Kidney (tissue), 22 donors: ENCODE measurements at places on chromosomes 12 and 14. TPM values are rescaled to one million over a fixed set of nuclear protein-coding genes. Genes with fewer than 3 reads are reported as not detected.

The TGM1 gene
- 13.1 TPM for total RNA-seq

DNA sequence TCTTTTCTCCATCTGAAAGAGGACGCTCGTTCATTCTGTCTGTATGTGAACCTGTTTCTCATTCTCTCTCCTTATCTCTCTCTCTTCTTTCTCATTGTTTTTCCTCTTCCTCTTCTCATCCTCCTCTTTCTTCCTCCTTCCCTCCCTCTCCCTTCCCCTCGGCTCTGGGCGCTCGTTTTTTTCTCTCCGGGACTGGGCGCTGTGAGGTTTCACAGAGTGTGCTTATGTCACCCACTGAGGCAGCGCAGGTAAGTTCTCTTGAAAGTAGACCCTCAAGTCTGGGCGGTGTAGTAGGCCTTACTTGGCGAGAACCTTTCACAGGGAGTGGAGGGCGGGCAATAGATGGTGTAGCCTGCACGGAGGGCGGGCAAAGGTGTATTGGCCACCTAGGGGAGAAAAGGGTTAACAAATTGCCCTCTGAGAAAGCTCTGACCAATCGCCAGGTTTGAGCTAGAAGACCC lies 4.5 kb upstream of the SIX1 start:
- H3K4me1 ChIP-seq = peaks cover 3% of the 10 kb centered on the region
- no peak for DNase-seq
- H3K4me3 ChIP-seq = no peak overlapping the region
- H3K27me3 ChIP-seq = peaks cover 67% of the 10 kb centered on the region
- no peaks in the 10 kb centered on the region for H3K36me3 ChIP-seq

GRCh38 chr14:64298773-64299172 lies 4.6 kb upstream of the ESR2 start:
- H3K4me3 ChIP-seq = no peak overlapping the region
- no peaks in the 10 kb centered on the region for H3K36me3 ChIP-seq
- no peak for DNase-seq
- no peak overlapping the region for H3K27ac ChIP-seq

DNA sequence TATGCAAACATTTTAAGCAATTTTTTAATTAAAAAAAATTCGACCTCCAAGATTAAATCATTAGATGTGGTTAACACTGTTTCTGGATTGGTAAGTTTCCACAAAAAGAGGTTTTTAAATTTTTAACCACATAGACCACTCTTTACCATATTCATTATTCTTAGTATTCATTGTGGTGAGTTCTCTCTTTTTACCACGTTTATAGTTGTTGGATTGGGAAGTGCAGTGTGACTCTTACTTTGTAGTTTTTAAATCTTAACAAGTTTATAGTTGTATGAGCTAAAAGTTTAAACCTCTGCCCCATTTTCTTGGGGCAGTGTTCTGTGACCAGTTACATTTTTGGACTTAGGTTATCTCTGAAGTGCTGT lies 8.6 kb downstream of the ATP2A2 start:
- peaks cover 24% of the 10 kb centered on the region for H3K36me3 ChIP-seq
- no peak for DNase-seq
- H3K27me3 ChIP-seq = no peaks in the 10 kb centered on the region
- H3K4me3 ChIP-seq = no peak overlapping the region

DNA sequence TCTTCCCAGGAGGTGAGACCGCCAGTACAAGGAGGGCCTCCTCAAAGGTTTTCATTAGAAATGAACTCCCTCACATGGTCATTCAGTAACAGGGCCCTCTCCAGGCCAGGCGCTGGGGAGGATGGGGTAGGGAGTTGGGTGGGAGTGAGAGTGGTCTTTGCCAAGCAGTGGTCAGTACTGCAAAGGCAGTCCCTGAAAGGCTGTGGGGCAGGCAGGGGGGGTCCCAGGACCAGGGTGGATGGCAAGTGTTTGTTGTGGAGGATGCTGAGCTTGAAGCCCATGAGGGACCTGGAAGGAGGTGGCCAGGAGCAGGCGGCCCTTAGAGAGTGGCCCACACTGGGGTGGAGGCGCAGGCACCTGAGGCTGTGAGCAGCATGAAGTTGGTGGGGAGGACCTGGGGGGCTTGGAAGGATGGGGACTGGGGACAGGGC lies 26.1 kb downstream of the CEP170B start:
- no peaks in the 10 kb centered on the region for H3K36me3 ChIP-seq
- no peak for DNase-seq
- H3K4me1 ChIP-seq = no peaks in the 10 kb centered on the region
- H3K27ac ChIP-seq = no peak overlapping the region

DNA sequence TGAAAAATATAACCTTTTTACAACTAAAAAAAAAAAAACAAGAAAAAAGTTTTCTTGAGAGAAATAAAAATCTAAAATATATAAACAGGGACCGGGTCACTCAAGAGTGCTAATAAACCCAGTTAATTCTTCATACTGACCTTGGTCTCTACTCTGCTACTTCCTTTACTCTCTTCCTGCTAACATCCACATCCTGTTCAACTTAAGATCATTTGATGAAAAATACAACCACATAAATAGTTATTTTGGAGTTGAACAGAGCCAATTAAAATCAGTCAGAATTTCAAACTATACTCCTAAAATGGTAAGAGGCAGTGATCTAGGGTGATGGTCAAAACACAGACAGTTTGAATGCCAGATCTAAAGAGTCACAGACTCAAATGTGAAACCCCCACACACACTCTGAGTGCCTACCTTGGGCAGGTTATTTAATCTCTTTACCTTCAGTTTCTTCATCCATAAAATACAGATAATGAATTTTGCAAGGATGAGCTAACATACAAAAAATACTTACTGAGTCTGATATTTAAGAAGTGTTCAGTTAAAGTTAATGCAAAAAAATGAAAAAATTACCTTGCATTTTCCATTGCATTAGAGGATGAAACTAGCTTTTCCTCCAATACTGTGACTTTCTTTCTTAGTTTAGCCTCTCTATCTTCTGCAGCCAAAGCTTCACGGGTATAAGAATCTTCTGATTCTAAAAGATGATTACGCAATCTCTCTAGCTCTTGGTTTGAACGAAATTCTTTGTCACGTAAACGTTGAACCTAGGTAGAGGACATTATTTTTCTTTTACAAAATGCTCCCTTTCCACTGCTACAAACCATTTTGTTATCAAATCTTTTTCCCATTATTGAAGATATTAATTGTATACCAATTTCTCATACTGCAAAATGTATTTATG lies 40.9 kb downstream of the TRIP11 start:
- no peak overlapping the region for H3K4me3 ChIP-seq
- H3K27ac ChIP-seq = no peak overlapping the region
- no peak for DNase-seq
- peaks cover 2% of the 10 kb centered on the region for H3K4me1 ChIP-seq
- H3K36me3 ChIP-seq = no peaks in the 10 kb centered on the region

- H3K27me3 ChIP-seq = no peaks in the 10 kb centered on the region
- H3K4me1 ChIP-seq = no peaks in the 10 kb centered on the region
- no peak overlapping the region for H3K4me3 ChIP-seq
- H3K36me3 ChIP-seq = no peaks in the 10 kb centered on the region
- H3K27ac ChIP-seq = no peak overlapping the region
These were observed 96.3 kb downstream of the TSPAN8 start for GRCh38 chr12:71061451-71061850.

DNA sequence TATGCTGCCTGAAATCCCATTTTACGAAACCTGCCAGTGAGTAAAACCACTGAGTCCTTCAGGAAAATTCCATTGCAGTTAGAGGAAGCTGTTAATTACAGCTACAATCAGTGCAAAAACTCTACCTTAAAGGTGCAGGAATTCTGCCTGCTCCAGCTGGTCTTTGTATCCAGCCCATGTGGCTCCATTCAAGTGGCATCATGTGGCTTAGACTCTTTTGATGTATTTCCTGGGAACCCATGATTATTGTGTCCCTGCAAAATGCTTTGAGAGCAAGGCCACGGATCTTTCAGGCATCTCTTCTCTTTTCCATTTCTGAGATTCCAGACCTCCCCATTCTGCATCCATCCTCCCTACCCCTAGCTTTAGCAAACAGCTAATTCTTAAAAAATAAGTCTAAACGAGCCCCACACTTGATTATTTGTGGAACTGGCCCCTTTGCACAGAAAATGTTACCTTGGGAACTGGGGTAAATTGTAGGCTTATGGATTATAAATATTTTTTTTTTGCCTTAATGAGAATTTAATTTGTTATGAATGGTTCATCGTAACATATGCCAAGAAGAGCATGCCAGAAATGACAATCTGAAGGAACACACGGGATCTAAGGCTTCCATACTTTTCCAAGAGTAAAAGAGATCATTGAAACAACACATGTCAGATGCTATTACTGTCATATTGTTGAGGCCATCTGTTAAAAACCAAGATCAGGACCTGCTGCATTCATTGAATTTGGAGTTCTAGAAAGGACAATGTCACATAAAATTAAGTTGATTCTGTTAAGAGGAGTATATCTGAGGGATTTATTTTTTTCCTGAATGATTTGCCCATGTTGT lies 144.6 kb downstream of the TPH2 start:
- H3K4me3 ChIP-seq = no peak overlapping the region
- no peaks in the 10 kb centered on the region for H3K27me3 ChIP-seq
- H3K36me3 ChIP-seq = no peaks in the 10 kb centered on the region
- H3K27ac ChIP-seq = no peak overlapping the region
- DNase-seq = no peak
- no peaks in the 10 kb centered on the region for H3K4me1 ChIP-seq

The SLCO1B3 gene
- total RNA-seq = not detected

GRCh38 chr14:104973385-104974145 lies 4.6 kb downstream of the AHNAK2 start:
- H3K27ac ChIP-seq = no peak overlapping the region
- H3K36me3 ChIP-seq = no peaks in the 10 kb centered on the region
- no peak for DNase-seq
- no peaks in the 10 kb centered on the region for H3K27me3 ChIP-seq
- H3K4me3 ChIP-seq = no peak overlapping the region
- peaks cover 35% of the 10 kb centered on the region for H3K4me1 ChIP-seq

DNA sequence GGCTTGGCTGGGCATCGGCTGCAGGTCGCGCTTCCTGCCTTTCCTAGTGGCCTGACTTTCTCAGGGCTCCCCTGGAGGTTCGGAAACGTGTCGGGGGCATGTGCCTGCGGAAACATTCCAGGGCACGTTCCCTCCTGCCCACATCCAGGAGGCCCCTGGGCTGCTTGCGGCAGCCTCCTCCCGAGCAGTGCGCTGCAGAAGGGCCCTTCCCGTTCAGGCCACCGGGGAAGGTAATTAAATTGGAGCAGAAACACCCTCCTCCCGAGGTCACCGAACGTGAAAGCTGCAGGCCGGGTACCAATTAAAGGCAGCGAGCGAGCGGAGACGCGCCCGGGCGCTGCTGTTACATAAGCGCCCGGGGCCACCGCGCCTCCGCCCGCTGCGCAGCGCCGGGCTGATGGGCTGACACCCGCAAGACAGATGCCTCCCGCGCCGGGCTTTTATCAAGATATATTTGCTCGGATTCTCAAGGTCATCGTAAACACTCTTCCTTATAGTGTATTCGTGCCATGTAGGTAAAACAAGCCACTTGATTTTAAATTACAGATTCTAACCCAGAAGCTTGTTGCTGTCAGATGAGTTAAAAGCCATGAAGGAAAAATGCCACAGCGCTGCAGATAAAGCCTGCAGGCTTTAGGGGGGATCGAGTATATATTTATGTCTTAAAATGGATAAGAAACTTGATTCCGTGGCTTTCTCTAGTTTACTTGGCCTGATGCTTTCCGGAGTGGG lies 31.4 kb downstream of the SSPN start:
- peaks cover 4% of the 10 kb centered on the region for H3K4me1 ChIP-seq
- H3K27ac ChIP-seq = no peak overlapping the region
- DNase-seq = peak; percentile 69
- H3K27me3 ChIP-seq = no peaks in the 10 kb centered on the region
- peak overlapping the region; percentile 41 for H3K4me3 ChIP-seq

GRCh38 chr14:94018308-94018707 lies 7.8 kb upstream of the OTUB2 start:
- no peaks in the 10 kb centered on the region for H3K27me3 ChIP-seq
- no peak overlapping the region for H3K27ac ChIP-seq
- no peak for DNase-seq
- no peaks in the 10 kb centered on the region for H3K36me3 ChIP-seq

DNA sequence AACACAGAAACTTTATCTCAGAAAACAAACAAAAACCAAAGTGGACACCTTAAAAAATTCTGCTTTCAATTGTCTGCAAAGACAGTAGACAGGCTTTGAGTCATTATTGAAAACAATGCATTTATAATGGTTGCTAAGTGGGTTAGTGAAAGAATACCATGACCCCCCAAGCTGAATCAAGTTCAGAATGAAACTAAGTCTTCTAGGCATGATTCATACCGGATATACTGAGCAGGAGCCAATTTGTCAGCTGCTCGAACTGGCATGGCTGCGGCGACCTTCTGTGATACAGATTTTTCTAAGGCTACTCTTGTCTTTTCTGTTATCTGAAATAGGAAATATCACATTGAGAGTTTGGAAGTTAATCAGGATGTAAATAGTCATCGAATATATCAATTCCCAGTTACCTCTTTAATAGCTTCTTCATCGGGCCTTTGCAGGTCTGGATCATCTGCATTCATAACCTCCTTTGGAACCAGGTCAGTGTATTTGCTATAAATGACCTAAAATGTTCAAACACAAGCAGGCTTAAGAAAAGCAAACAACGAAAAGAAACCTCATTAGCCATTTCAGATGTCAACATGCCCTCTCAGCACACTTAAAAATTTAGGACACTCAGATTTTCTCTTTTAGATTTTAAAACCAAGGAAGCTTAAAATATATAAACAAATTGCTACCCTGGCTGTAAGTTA lies 22.3 kb downstream of the SNW1 start:
- DNase-seq = no peak
- no peak overlapping the region for H3K4me3 ChIP-seq
- H3K27ac ChIP-seq = no peak overlapping the region
- H3K36me3 ChIP-seq = peaks cover 9% of the 10 kb centered on the region
- no peaks in the 10 kb centered on the region for H3K4me1 ChIP-seq

The GPR84 gene
- total RNA-seq = 1.7 TPM

The GPATCH2L gene
- 50.2 TPM for total RNA-seq

GRCh38 chr14:49594347-49595091 lies 4.2 kb upstream of the LRR1 start:
- DNase-seq = peak; percentile 16
- no peak overlapping the region for H3K4me3 ChIP-seq
- H3K36me3 ChIP-seq = no peaks in the 10 kb centered on the region
- no peaks in the 10 kb centered on the region for H3K27me3 ChIP-seq
- H3K4me1 ChIP-seq = peaks cover 3% of the 10 kb centered on the region

DNA sequence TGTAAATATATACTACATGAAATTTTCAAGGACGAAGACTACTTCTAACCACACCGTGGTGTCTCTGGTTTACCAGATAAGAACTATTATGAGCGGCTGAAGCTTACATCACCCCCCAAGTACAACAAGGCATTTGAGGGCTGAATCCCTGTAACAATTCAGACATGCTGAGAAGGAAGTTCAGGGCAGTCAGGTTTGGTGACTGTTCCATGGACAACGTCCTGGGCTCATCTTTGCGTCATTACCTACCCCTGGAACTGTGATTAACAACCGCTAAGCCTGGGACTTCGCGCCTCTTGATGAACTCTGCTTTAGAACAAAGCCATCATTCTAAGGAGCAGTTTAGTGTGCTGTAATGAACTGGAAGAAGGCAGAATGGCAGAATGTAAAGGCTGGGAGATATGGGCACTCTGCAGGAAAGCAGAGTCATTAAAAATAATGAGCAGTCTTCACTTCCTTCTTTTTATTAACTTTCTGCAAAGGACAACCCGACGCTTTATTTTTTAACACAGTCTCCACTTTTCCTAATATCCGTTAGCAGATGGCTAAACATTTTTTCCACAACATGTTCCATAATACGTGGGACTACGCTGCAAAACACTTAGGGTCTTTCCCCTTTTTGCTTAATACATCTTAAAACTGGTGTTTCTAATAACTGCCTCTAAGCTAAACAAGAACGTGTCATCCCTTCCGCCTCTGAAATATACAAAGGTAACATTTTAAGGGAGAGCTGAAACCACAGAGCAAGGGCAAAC lies 263.2 kb downstream of the ADAMTS20 start:
- no peaks in the 10 kb centered on the region for H3K36me3 ChIP-seq
- no peaks in the 10 kb centered on the region for H3K27me3 ChIP-seq
- no peak overlapping the region for H3K27ac ChIP-seq
- H3K4me3 ChIP-seq = no peak overlapping the region
- H3K4me1 ChIP-seq = no peaks in the 10 kb centered on the region
- no peak for DNase-seq
